Activated T-cell treated with anti-CD3 and anti-CD28 coated beads for 1 hour (primary cell): ENCODE measurements at places on chromosomes 1 and 21.

- DNase-seq: no peak
Observed at GRCh38 chr1:117760069-117760468, 154.2 kb downstream of the TENT5C start.

DNA sequence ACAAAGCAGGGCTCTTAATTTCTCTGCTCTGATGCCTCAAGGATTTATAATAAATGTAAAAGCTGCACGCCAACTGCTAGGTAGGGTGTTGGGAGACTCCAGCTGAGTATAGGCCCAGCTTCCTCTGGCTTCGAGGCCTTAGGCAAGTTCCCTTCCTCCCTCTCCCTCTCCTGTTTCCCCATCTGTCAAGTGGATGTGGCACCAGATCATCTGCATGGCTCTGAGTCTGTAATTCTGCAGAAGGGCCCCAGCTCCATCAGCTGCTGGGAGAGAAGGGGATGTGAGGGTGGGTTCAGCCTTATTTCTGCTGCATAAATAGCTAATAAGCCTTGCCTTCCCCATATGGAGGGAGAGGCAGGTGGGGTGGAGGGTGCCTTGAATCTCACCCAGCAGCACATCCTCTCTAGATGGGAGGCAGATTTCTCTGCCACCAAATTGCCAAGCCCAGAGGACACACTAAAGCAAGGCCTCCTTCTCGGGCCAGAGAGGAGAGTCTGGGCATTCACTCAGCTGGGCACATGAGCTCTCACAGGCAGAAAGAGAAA is 3.8 kb downstream of the TRIM62 start:
- DNase-seq: no peak

- no peak for DNase-seq
Observed at GRCh38 chr1:94591823-94592570, 50.4 kb upstream of the F3 start.

DNA sequence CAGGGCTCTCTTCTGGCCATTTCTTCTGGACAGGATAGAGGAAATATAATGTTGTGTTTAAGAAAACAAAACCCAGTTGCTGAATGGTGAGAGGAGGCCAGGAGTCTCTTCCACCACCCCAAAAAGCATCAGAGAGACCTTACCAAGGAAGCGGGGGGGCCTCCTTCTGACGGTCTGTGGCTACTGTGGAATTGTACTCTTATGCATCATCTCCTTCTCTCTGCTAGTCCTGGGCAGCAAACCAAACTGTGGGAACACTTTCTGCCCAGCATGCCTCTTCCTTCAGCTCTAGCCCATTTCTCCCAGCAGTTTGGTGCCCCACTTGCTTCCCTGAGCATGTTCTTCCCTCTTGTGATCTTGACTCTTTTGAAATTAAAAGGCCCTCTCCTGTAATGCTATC is 157.7 kb downstream of the HHIPL2 start:
- DNase-seq: no peak

- no peak for DNase-seq
Observed at GRCh38 chr1:231684356-231685244, 58.0 kb downstream of the DISC1 start.

DNA sequence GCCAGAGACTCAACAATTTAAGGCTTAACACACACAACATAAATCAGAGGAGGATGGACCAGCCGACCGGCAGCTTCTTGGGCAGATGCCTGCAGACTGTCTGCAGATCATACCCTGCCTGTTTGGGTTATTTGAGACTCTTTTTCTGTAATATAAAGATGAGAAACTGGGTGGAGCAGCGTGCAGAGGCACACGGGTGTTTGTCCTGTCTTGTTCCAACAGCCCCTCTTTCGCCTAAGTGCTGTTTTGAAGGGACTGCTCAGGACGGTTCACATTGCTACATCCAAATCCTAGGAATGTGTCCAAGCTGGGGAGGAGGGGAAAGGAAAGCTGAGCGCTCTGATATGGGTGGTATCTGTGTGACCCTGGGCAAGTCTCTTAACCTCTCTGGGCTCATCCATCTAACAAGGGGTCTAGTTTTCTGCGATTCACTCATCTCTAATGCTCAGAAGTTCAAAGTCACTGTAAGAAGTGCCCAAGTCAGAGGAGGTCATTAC is 149.9 kb downstream of the CLIC6 start:
- no peak for DNase-seq

DNA sequence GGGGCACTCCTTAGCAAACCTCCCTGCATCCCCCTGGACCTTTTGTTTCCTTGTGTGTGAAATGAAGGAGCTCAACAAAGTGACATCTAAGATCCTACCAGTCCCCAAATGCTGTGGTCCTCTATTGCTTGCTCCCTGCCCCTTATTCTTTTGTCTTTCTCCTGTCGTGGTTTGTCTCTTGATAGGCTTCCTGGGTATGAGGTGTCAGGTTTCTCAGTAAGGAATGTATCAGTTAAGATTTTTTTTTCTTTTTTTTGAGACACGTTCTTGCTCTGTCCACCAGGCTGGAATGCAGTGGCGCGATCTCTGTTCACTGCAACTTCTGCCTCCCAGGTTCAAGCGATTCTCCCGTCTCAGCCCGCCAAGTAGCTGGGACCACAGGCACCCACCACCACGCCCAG is 16.8 kb downstream of the CNIH3 start:
- no peak for DNase-seq

GRCh38 chr1:116997066-116997465 is 4.5 kb upstream of the CD101 start:
- no peak for DNase-seq

DNA sequence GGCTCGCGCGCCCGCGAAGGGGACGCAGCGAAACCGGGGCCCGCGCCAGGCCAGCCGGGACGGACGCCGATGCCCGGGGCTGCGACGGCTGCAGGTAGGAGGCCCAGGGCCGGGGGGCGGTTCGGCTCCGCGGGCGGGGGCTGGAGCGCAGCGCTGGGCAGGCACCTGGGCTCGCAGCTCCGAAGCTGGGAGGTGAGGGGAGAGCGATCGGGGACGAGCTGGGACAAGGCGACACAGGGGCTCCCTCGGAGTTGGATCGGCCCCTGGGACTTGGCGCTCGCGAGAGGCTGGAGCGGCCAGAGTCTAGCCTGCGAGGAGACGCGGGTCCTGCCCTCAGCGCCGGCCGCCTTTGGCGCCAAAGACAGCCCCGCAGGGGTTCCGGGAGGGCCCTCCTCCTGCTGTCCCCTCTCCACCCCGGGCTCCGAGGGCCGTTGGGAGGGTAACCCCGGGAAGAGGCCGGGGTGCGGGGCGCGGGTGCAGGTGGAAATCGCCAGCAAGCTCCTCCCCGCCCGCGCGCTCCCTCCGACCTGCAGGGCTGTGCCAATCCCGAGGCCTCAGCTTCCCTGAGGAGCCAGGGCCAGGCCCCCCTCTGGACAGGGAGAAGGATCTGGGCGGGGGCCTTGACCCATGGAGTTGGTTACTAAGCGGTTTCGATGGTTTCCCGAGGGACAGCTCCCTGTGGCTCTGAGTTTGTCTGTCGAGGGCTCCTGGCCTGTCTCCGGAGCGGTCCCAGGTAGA is 401 bp downstream of the TP73 start:
- no peak for DNase-seq

DNA sequence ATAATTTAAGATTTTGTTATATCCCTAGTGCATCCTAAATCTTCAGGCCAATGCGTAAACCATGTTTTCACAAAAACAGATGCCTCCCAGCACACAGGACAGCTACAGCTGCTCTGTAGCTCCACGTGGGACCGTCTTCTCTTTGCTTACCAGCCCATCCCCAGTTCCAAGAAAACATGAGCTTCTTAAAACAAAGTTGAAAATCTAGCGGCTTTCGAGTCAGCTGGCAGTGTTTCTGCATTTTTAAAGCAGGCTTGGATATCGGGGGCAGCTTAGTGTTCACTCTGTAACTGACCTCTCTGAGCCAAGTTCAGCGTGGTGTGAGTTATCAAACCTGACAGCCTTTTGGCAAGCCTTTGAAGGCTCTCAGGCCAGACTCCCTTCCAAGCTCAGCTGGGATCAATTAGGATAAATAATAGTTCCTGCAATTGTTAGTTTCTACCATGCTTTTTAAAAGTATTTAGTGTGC is 881.5 kb downstream of the LTN1 start:
- no peak for DNase-seq

- DNase-seq: no peak
Observed at GRCh38 chr21:27346041-27346448, 379.2 kb upstream of the ADAMTS5 start.

- DNase-seq: no peak
Observed at GRCh38 chr21:25324666-25325065, 282.6 kb downstream of the MRPL39 start.

- no peak for DNase-seq
Observed at GRCh38 chr1:183034682-183035081, 11.5 kb downstream of the LAMC1 start.

GRCh38 chr1:76503100-76503499 is 364.2 kb upstream of the ST6GALNAC5 start:
- no peak for DNase-seq

- no peak for DNase-seq
Observed at GRCh38 chr1:108747898-108748297, 1.4 kb downstream of the STXBP3 start.

- DNase-seq: no peak
Observed at GRCh38 chr1:217012659-217013058, 289.4 kb upstream of the ESRRG start.

GRCh38 chr1:94622757-94623156 is 81.2 kb upstream of the F3 start:
- DNase-seq: no peak

DNA sequence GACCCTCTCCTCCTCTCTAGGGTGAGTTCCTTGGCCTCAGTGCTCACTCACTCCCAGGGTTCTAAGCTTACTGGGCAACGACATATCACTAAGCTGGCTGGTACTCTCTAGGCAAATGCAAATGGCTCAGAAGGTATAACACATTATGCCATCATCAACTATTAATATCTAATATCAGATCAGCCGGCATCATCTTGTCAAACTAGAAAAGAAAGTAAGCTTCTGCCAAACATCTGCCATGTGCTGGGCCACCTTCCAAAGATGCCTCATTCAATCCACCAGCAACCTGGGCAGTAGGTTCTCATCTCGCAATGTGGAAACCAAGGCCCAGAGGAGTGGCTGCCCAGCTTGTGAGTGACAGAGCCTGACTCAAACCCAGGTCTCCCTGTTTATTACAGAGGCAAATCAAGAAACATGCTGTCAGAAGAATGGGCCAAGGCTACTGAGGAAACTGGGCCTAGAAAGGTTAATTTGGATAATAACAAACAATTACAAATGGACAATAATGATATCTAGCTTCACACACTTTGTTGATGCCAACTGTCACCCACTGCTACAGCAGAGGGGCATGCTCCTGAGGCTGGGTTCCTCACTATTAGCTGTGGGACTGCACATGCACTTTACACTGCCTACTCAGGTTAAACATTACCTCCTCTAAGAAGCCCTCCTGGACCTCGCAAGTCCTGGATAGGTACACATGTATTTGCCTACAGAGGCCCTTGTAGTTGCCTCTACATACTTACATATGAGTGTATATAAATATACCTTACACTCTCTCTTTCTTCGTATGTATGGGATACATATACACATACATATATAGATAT is 183.3 kb upstream of the JUN start:
- DNase-seq: no peak

DNA sequence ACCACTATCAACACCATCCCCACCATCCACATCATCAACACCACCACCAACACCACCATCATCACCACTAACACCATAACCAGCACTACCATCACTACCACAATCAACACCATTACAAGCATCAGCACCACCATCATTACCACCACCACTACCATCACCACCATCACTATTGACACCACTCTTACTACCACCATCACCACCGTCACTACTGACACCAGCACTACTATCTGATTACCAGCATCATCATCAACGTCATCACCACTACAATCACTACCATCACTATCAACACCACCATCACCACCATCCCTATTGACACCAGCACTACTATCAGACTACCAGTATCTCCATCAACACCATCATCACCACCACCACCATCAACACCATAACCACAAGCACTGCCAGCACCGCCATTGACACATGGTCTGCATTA is 106.1 kb upstream of the RUNX3 start:
- no peak for DNase-seq
